CD4-positive, alpha-beta T cell treated with Interleukin-17A for 4 hours (primary cell): ENCODE measurements at places on chromosomes 1 and 21.

GRCh38 chr21:41511858-41512257 is 3.9 kb upstream of the TMPRSS2 start:
- no peak for DNase-seq

DNA sequence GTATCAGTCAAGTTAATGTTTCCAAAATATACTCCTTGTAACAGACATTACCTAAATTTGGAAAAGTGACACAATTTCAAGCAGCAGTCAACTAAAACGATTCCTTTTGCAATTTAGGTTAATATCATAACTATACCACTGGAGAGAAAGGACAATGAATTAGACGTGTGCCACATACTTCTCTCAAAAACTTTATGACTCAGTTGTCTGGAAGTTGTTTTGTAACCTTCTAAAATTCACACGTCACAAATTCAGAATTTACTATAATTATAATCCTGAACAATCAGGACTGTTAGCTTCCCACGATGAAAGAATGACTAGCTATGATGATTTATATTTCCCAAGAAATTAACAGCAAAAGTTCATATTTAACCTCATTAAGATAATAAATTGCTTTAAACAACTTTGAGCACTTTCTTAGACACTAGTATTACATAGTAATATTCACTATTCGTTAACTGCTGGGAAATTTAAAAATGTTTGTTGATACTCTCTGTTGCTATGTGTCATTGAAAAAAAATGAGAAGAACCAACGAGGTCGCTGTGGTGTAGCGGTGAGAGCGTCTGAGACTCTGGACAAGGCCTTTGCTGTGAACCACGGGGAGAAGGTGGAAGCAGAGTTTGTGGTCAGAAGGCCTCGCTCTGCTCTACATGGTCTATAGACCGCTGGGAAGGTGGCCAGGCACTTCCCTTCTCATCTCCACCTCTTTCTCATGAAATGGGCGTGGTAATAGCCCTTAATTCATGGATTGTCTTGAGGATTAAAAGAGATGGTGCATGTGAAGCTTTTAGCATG is 27.9 kb upstream of the BATF3 start:
- no peak for DNase-seq

DNA sequence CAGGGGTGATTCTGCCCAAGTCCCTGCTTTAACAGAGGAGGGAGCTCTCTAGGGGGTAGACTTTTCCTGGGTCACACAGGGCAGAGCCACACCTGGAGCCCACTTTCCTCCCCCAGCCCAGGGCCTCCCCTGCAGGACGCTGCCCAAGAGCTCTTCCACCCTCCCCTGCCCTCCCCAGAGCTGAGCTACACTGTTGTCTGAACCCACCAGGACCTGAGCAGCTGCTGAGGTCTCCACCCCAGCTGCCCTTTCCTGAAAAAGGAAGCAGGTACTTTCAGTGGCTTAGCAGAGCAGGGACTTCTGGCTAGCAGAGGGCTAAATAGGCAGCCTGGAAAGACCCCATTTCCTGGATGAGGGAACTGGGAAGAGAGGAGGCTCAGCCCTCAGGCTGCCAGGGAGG is 169.3 kb upstream of the ETV3 start:
- DNase-seq, result no peak

GRCh38 chr21:28882345-28882744 is 110.3 kb downstream of the LTN1 start:
- DNase-seq, result no peak

DNA sequence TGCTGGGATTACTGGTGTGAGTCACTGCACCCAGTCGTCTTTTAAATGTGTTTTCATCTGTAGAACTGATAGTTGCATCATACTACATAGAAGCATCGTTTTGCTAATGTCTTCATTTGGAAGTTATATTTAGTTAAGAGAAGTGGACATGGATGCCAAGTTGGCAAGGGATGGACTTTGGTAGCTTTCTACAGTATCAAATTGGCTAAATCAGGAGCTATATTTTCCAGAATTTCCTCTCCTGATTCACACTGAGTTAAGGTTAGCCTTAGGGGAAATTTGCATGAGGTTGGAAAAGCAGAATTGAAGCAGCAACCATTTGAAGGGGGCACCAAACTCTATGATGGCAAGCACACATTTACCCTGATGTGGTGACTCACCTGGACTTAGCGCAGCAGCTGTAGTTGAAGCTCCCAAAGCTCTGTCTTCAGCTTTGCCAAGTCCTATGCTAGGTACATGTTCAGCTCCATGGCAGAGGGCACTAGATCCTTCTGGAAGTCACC is 43.9 kb downstream of the DUSP10 start:
- DNase-seq, result no peak

GRCh38 chr1:94105581-94105952 is 15.4 kb downstream of the ABCA4 start:
- DNase-seq, result no peak

DNA sequence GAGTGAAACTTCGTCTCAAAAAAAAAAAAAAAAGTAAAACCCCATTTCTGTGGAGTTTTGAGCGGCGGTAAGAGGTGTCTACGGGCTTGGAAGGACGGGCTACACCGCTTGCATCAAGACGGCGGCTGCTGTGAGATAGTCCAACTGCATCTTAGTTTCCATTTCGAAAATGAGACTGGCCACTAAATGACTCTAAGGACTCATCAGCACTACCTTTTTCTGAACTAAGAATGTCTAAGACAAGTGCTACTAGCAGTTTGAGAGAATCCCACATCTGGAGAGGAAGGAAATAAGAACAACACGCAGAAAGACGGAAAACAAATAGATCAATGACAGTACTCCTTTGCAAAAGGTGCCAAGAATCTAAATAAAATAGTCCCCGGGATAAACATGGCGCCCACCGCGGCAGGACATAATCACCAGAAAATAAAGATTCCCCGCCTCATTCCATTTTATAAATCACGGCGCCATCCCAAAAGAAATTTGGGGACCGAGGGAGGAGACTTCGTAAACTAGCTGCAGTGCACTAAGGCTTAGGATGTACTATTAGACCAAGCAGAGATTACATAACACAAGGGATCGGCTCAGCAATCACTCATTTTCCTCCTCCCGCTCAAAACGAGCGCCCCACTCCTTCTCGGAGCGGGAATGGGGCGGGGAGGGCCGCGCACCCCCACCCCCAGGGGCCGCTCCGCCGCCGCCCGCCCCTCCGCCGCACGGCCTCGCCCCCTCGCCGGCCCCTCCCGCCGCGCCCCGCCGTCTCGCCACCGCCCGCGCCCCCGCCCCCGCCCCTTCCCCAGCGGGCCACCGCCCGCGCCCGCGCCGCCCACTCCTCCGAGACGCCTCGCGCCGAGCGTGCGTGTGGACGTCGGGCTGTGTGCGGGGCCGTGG is 1.1 kb downstream of the POGZ start:
- DNase-seq, result peak; percentile 85

- no peak for DNase-seq
These were observed 119.2 kb upstream of the ATP1B1 start for GRCh38 chr1:168987330-168987729.

DNA sequence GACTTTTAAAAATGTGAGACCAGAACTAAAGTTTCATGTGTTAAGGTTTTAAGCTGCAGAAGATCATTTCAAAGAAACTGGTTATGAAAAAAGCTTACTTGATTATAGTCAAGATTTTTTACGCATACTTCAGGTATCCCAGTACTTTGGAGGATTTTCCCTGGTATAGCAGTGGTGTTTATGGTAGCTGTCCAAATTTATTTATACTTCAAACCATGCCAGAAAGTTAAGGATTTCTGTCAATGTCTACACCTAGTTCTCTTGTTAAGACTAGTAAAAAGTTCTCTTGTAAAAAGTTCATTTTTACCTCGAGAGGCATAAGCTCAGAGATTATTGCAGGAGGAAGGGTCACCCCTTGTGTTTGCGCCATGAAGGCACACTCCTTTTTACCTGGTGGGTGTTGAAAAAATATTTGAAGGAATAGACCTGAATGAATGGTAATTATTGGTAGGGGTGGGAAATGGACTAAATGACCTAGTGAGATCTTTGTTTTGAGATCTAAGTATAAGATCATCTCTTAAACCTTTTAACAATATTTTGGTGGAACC is 2.8 kb downstream of the DYRK1A start:
- no peak for DNase-seq

GRCh38 chr1:233885196-233885920 is 19.1 kb upstream of the SLC35F3 start:
- no peak for DNase-seq

DNA sequence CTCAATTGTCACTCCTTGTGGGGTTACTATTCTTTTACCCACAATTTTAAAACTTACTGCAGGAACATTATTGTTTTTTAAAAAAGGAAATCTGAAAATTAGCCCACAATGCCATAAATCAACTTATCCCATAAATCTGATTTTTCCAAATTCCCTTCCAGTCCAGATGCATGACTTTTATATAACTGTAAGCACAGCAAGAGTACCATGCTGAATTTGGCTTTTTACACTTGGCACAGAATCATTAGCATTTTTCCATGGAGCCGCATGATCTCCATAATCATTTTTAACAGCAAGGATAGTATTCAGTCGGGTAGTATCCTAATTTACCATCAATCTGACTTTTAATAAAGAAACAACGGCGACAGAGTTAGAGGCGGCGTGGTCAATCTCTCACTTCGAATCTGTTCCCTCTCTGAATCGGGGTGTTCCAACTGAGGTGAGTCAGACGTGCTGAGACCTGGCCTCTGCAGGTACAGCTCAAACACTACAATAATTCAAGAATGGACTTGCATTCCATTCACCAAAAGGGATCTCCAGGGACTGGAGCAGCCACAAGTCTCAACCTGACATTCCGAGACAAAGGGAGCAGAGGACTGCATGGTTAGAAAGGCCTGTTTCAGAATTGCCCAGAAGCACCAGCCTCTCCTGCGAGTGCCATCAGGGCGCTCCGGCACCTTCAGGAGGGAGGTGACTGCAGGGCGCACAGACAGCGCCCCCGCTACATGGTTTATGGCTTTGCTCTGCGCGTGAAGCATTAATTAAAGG is 48.9 kb downstream of the SLC66A1 start:
- DNase-seq, result no peak

GRCh38 chr1:111615870-111616715 is 3.5 kb upstream of the RAP1A start:
- peak; percentile 62 for DNase-seq

GRCh38 chr1:79323239-79324025 is 316.9 kb upstream of the ADGRL4 start:
- DNase-seq, result no peak

DNA sequence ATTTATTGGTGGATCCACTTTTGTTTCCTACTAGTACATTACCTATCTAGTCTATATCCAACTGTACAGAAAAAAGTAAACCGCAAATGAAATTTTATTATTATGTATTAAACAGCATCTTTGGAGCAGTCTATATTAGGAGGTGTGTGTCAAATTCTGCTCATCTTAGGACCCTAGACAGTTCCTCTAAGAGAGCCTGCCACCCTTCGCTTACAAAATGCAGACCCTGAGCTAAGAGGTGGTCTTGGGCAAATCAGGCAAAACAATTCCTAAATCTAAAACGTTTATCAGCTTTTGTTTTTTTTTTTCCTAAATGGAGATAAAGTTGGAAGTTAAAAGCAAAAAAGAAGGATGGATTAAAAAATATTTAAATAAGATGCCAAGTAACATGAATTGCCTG is 85.3 kb downstream of the PBX1 start:
- DNase-seq, result no peak

- no peak for DNase-seq
These were observed 43.7 kb downstream of the PRDX6 start for GRCh38 chr1:173520799-173521198.

GRCh38 chr1:110684491-110684890 is 9.8 kb upstream of the KCNA3 start:
- no peak for DNase-seq

GRCh38 chr21:32306021-32306780 is 7.5 kb downstream of the MRAP start:
- DNase-seq, result no peak

DNA sequence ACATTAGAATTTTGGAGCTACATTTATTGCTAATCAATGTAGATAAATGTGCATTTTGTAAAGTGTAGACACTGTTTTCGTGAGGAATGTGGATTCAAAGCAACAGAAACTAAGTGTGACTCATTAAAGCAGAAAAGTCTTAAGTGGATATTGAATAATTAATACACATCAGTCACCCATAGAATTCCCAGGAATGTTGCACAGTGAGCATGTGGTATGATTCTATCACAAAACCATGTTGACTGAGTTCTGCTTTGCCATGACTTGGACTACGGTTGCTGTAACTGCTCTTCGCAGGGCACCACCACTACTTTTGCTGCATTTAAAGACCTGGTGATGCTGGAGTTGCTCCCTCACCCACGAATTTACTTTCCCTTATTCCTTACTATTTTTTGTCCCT is 471.8 kb downstream of the KCNT2 start:
- DNase-seq, result no peak

- DNase-seq, result no peak
These were observed 11.8 kb upstream of the DENND1B start for GRCh38 chr1:197787056-197787455.

- no peak for DNase-seq
These were observed 161.6 kb downstream of the USH2A start for GRCh38 chr1:216261631-216262030.

GRCh38 chr1:44417351-44418021 is 12.4 kb downstream of the RNF220 start:
- DNase-seq, result no peak

DNA sequence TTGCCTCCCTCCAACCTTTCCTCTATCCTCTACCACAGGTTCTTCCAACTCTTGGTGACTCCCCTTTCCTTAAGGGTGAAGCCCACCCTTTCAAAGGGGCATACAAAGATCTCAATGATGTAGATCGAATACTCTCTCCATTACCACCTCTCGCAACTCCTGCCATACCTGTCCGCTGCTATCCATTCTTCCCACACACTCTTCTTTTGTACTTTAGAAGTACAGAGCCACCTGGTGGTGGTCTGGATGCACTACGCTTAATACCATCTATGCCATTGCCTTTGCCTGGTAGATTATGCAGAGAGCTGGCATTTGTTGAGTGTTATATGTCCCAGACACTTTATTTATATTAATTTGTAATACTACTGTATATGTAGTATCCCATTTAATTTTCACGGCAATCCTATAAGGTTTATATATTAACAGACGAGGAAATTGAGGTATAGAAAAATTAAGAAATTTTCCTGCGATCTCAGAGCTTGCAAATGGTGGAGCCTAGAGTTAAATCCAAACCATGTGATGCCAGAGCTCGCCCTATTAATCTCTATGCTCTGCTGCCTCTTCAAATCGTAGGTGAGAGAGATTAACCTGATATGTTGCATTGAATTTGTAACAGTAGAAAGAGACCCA is 22.9 kb downstream of the TSHB start:
- DNase-seq, result peak; percentile 71

DNA sequence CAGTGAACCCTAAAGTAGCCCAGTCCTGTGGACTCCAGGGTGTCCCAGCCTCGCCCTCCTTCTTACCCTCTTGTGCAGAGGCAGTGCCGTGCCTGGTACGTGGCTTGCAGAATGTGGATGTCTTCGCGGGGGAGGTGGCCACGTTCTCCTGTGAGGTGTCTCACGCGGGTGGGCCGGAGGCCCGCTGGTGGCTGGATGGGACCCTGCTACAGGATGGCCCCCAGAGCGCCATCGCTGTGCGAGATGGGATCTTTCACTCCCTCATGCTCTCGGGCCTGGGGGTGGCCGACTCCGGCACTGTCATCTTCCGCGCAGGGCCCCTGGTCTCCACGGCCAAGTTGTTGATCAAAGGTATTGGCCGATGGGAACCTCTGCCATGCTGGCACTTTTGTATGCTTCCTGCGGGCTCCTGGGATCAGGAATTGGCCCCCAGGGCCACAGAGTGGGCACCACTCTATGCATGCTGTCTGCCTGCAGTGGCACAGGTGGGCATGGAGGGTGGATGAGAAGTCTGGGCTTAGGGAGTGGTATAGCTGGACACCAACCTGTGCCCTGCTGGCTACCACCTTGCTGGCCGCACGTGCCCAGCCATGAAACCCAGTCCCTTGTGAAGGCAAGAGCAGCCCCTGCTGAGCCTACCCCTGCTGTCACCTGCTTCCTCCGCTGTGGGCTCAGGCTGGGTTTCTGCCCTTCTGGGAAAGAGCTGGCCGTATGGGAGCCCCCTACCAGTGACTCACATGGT is 92.9 kb downstream of the TRIM11 start:
- no peak for DNase-seq
